Activated CD4-positive, alpha-beta T cell treated with anti-CD3 and anti-CD28 coated beads, Interleukin-2, amount 50 U/mL, for 24 hours (primary cell): ENCODE measurements at places on chromosomes 3 and 15.

DNA sequence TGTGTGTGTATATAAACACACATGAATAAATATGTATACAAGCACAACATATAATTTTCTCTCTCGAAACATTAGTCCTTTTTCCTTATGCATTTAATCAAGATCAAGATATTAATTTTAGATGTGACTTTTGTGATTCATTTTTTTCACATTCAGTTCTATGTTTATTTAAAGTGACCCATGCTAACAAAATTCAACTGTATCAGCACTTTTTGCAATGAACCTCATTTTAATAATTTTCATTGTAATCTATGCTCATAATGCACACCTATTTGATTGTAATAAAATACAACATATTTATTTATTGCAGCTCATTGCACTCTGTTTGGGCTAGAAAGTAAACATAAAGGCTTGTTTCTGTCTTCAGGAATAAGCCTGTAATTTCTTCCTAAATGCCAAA, 586.3 kb downstream of the ROBO2 start:
- no peak for DNase-seq

DNA sequence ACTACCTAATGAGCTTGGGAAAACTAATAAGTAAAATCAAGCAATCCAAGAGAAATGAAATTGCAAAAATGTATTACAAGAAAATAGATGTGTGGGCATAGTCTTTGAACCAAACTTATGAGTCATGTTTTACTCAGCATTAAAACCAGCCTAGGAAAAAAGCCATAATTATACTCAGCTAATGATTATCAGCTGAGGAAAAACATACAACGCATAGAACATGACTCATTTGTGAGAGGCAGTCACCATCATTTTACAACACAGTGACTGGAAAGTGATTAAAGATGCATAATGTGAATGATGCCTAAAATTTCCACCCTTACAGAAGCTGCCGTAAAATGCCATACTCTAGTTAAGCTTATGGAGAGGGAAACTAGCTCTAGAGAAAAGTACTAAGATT, 238.0 kb upstream of the EOMES start:
- no peak for DNase-seq

- DNase-seq = no peak
Observed at GRCh38 chr15:45763170-45763869, 128.5 kb downstream of the SQOR start.

GRCh38 chr3:9345041-9345440, 17.8 kb upstream of the THUMPD3 start:
- no peak for DNase-seq

GRCh38 chr15:70199124-70199482, 101.4 kb upstream of the TLE3 start:
- DNase-seq = no peak

GRCh38 chr3:170903123-170903522, 5.3 kb downstream of the EIF5A2 start:
- no peak for DNase-seq

- no peak for DNase-seq
Observed at GRCh38 chr3:61030469-61031035, 220.7 kb downstream of the FHIT start.

GRCh38 chr3:197336348-197336747, 37.9 kb upstream of the DLG1 start:
- DNase-seq = no peak

GRCh38 chr15:78207641-78208340, 26.6 kb downstream of the ACSBG1 start:
- no peak for DNase-seq

GRCh38 chr3:71672807-71673206, 52.4 kb downstream of the EIF4E3 start:
- DNase-seq = no peak

GRCh38 chr15:78374436-78375393, 34.6 kb downstream of the CRABP1 start:
- no peak for DNase-seq

- no peak for DNase-seq
Observed at GRCh38 chr3:37816271-37816670, 45.4 kb upstream of the CTDSPL start.

DNA sequence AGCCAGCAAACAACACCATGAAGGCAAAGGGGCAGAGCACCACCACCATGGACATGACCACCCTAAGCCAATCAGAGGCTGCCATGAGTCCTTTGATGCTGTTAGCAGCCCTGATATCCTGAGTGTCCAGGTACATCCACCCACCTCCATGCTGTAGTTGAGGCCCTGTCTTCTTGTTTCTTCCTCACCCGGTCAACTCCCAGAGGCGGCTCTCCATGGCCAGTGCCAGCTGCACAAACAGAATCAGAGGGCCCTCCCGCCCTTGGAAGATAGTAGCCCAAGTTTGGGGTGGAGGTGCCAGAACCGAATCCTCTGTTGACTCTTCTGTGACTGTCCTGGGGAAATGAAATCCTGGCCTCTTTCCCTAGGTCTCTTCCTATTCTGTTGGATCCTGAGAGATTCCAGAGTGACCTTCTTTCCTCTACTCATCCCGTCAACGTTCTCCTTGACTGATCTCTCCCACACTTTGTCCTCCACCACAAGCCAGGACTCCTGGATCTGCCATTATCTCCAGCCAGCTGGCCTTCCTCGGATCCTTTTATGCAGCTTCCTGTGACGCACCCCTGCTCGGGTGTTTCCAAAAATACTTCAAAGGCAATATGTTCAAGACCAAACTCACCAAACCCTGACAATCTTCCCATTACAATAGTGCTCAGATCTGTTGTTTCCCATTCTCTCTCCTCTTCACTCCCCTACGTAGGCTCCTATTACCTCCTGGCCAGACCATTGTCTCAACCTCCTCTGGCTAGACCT, 45.4 kb upstream of the DLG1 start:
- DNase-seq = no peak

DNA sequence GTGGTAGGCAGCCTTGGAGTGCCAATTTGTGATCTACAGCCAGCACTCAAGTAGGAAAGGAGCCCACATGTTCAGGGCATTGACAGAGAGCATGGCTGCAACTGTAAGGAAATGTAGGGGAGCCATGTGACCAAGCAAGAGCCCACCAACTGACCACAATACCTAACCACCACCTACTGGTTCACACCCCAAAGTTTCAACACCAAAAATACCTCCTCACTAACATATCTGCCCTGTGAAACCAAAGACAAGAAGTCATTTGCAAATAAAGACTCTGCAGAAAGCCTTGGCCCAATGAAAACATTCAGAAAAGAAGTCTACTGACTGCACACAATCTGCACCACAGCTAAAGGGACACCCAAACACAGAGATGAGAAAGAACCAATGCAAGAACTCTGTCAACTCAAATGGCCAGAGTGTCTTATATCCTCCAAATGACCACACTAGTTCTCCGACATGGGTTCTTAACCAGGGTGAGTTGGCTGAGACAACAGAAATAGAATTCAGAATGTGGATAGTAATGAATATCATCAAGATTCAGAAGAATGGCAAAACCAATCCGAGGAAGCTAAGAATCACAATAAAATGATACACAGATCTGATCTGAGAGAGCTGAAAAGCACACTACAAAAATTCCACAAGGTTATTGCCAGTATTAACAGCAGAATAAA, 40.6 kb downstream of the SLC9C1 start:
- DNase-seq = no peak

- DNase-seq = no peak
Observed at GRCh38 chr15:67024314-67024997, 40.9 kb upstream of the SMAD3 start.

DNA sequence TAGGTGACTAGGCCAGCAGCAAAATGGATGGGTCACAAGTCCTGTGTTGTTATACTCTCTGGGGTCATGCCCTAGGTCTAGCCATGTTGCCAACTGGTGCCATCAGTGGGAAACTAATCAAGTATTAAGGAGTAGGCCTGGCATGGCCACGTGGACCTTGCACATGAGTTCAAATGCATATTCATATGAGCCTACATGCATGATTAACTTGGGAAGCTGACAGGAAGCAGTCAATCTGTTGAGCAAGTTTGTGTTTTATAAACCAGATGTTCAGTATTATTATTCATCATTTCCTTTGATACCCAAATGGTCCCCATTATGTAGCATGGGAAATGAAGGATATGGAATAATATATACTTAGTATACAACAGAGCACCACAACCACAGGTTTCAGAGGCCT, 95.0 kb downstream of the LRTM1 start:
- DNase-seq = no peak
